ENCODE measurements at places on chromosomes 1 and 21. TPM values are rescaled to one million over a fixed set of nuclear protein-coding genes. Genes with fewer than 3 reads are reported as not detected.

DNA sequence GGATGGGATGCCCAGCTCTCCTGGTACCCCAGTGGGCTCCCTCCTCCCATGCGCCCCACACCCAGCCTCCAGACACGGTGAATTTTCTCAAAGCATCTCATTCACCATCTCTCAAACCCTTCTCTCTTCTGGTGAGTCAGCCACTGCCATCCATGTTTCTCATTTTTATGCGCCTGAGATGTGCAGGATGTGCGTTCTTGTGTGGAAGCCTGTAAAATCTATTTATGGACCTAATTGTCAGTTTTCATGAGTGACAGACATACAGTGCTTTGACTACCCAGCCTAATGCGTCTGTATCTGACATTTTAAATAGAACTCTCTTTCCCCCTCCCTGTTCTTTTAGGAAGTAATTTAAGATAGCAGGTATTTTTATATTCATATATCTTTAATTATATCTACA lies 158.8 kb downstream of the DAB1 start:
- no peak for DNase-seq

SH2D1B gene
- not detected for total RNA-seq

KRTAP10-8 gene
- not detected for total RNA-seq

DNA sequence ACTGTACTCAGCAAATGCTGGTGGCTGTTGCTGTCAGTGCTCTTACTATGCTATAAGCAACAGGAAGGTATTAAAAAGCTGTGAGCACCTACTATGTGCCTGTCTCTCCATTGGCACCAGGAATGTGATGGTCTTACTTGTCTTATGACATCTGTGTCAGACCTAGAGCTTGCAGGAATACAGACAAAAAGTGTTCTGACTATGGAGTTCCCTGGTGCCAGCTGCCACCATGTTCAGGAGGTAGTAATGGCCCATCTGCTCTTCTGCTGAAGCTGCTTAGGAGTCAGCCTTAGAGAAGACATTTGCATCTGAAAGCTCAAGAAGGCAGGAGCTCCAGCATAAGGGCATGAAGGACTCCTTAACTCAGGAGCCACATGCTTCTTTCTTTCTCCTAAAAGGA lies 52.3 kb downstream of the MAB21L3 start:
- DNase-seq = no peak

DNA sequence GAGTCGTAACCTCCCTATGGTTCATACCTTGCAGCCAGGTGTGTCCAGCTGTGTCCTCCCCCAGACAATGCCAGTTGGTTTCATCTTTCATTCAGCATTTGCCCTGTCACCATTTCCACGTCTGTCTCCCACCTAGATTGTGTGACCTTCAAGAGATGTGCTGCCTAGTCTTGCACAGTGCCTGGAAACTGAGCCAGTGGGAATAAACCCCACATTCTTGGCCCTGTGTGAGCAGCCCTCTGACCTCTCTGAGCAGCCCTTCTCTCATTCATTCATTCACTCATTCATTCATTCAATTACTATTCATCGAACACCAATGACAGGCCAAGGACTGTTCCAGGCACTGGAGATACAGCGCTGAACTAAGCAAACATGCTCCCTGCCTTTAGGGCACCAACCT lies 115.7 kb downstream of the GRIK3 start:
- peak; percentile 4 for DNase-seq

RC3H1 gene
- 36.1 TPM for total RNA-seq

- DNase-seq = no peak
These were observed 88.3 kb upstream of the SELENON start for GRCh38 chr1:25711555-25712298.

DNA sequence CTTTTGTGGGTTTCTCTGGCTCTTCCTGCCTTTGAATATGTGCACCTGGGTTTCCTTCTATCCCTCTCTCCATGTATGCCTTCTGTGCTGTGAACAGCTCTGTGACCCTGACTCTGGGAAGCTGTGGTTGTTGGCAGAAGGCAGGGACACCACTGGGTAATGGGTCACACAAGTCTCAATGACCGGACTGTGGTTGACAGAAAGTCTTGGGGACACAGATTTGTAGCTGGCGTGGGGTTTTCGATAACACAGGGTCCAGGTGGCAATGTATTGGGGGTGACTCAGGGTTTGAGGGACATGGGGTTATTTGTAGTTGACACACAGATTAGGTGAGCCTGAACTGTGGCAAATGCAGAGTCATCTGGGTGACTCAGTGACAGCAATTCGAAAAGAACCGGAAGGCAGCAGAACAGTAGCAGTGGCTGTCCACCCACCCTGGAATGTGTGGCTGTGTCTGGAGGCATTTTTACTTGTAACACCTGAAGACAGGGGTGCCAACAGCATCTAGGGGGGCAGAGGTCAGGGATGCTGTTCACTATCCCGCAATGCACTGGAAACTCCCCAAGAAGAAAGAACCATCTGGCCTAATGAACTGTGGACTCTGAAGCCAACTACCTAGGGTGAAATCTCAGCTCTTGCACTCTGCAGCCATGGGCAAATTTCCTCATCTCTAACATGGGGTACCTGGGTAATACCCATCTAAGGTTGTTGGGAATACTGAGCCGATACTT lies 13.0 kb upstream of the SLC6A9 start:
- no peak for DNase-seq

GRCh38 chr1:89959719-89960118 lies 35.2 kb upstream of the ZNF326 start:
- no peak for DNase-seq

GRCh38 chr21:36369064-36369685 lies 16.0 kb upstream of the CHAF1B start:
- no peak for DNase-seq

Data from H9 (cell line).